ENCODE measurements at places on chromosomes 2 and 18.
A peak's percentile ranks its signal among the peaks of the same experiment; 100 is the strongest.

GRCh38 chr2:108383146-108383830 is 5.5 kb downstream of the SULT1C4 start:
- DNase-seq = no peak

- DNase-seq = no peak
Measured at GRCh38 chr2:36469106-36469477, 113.5 kb downstream of the CRIM1 start.

DNA sequence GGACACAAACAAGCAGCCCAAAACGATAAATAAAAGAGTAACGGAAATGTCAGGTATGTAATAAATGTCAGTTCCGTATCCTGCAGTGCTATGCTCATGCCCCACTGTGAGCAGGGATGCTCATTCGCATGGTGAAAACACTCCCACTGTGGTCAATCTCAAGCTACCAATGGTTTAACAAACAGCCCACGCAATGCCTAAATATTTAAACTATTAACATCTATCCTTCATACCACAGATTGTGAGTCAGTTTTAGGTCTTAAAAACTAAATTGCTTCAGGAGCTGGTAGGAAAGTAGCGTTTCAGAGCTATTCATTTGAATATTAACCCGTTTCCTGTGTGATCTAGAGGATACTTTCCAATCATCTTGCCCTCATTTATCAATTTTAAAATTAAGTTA is 207.4 kb downstream of the TCF4 start:
- no peak for DNase-seq

- DNase-seq = no peak
Measured at GRCh38 chr2:77604953-77605929, 83.1 kb upstream of the LRRTM4 start.

DNA sequence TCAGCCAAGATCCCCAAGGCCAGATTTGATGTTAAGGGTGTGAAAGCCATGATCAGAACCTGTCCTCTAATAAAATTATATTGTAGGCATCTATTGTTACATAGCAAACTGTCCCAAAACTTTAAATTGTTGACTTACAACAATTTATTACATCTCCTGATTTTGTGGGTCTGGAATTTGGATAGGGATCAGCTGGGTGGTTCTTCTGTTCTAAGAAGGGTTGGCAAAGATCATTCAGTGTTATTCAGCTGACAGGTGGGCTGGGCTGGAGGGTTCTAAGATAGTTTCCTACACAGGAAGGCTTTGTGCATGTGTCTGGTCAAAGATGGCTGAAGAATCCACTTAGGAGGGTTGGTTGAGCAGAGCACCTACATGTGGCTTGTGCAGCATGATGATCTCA is 50.0 kb downstream of the SOCS6 start:
- DNase-seq = no peak

DNA sequence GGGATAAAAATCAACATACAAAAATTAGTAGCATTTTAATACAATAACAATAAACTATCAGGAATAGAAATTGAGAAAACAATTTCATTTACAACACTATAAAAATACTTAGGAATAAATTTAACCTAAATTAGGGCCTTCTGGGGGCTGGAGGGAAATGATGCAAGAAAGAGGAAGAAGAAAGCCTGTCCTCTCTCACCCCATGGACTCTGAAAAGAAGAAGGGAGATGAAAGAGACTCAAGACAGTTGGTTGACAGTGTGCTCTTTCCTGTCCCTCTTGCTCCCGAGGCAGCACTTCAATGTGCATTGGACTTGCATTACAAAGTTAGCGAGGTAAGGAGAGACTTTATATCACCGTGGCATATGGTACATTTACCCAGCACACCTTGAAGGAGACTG is 88.5 kb downstream of the VAPA start:
- no peak for DNase-seq

DNA sequence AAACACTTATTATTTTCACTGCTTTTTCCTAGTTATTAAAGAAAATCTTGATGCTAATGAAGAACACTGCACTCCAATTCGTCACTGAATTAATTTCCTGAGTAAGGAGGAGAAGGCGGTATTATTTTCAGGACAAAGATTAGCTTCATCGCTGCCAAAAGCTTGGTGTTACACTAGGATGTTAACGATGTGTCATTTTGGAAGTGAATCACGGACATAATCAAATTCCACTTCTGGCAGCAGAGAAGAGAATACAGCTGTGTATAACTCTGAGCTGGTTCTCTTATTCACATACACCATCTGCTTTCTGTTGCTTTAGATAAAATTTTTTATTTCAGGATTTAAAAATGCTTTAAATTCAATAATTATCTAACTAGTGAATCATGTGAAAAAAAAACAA is 74.1 kb downstream of the SCG2 start:
- no peak for DNase-seq

DNA sequence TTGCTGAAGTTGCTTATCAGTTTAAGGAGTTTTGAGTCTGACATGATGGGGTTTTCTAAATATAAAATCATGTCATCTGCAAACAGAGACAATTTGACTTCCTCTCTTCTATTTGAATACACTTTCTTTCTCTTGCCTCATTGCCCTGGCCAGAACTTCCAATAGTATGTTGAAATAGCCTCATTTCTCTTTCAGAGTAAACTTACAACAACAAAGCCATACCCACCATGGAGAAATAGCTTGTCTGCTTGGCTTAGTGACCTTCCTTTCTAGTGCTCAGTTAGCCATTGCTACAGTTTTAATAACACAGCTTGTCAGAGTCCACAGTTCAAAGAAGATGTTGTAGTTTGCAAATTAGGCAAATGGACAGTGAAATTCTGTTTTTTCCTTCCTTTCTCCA is 228.0 kb downstream of the ETAA1 start:
- DNase-seq = no peak

DNA sequence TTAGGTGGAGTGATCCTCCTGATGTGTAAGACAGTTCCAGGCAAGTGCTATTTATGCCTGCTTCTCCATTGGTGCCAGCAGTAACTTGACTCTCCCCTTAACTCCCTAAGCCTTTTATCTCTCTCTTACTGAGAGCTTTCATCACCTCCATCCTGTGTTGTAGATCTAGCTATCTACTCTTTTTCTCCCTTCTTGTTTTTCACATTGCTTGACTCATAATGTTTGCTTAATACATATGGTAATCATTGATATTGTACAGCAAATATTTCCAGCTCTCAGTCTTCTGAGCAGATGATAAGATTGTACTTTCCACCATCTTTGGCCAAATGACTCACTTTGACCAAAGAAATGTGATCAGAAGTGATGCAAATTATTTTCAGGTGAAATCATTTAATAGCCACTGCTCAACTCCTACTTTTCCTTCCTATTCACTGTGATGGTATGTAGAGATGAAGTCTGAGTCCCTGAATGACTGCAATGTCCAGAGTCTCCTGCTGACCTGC is 165.0 kb downstream of the PLCL1 start:
- no peak for DNase-seq

GRCh38 chr2:68734688-68735525 is at the start of gene ARHGAP25:
Gene ARHGAP25, plus strand, starts transcription at chr2:68734811. Its CDS starts 389 bp downstream, at chr2:68735200.
- no peak for DNase-seq

- DNase-seq = no peak
Measured at GRCh38 chr2:100520224-100520623, 42.6 kb upstream of the PDCL3 start.

DNA sequence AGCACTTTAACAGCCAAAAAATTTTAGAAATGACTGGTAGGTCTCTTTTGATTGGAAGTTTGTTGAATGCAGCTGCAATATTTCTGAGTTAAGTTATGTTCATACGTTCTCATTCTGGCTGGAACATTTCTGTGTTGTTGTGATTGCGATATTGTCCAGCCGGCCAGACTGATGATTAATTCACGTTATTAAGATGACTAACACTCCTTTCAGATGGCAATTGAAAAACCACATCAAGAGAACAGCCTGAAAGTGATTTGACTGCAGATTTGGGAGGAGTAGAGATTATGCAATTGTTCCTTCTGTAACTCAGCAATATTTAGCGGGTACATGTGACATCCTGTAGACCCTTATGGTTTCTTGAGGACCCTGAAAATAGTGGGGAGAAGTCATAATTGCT is 133.7 kb downstream of the FBXO15 start:
- DNase-seq = no peak

DNA sequence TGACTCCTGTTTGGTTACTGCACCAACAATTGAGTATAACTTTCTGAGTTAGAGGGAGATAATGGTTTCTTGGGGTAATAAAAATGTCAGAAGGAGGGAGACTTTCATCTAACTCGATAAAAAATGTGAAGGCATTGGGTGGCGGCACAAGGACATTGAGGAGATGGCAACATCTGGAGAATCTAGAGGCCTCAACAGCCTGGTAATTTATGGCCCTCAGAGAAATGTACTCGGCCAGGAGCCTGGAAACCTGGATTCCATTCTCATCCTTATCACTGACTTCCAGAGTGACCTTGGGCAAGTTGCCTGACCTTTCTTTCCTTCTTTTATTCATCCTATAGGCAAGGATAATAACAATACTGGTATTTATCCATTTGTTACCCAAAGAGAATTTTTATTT is 173.5 kb upstream of the MEX3C start:
- DNase-seq = no peak

DNA sequence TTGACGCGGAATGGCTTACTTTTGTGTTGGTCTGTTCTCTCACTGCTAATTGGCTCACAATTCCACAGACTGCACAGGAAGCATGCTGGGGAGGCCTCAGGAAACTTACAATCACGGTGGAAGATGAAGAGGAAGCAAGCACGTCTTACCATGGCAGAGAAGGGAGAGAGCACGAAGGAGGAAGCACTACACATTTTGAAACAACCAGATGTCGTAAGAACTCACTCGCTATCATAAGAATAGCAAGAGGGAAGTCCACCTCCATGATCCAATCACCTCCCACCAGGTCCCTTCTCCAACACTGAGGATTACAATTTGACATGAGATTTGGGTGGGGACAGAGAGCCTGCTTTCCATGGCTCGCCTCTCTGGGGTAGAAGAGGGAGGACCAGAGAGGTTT is 106.2 kb downstream of the KCNF1 start:
- DNase-seq = no peak

DNA sequence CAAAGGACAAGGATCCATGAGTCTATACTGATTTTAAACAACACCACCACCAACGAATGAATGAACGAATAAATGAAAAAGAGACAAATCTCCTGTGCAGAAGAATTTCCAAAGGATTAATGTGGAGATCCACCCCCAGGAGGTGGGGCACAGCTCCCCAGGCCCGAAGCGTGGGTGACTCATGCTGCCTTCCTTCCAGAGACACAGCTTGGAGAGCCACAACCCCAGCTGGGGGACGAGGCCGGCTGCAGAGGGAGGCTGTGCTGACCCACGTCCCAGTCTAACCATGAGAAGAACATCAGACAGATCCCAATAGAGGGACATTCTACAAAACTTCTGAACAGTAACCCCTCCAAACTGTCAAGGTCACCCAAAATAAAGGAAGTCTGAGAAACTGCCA is 557.3 kb upstream of the SALL3 start:
- DNase-seq = no peak

DNA sequence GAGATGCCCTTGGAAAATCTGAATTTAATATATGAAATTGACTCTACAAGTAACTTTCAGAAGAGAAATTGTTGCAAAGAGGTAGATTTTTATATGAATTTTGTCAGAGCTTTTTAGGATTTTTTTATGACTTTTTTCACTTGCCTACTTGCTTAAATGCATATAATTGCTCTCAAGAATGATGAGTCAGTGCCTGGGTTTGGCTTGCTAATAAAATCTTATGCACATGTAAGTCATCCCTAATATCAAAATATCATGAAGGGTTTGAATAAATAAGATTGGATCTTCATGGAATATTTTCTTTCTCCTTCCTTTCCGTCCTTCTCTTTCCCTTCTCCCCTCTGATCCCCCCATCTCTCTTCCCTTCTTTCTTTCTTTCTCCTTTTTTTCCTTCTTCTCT is 354.1 kb downstream of the TXNL1 start:
- no peak for DNase-seq

DNA sequence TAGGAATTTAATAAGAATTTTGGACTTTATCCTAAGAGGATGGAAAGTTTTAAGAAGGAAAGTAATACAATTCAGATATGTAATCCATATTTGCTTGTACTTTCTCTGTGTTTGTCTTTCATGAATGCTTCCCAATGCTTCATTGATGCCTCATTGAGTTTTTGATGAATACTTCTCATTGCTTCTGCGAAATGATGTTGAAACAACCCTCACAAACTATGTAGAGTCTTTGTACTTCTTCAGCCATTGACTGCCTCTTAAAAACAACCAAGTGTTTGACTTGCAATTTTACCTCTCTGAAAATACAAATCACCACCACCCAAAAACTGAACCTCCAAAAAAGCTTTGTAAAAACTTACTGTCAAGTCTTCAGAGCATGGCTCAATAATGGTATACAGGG is 424.1 kb downstream of the ERBB4 start:
- no peak for DNase-seq

GRCh38 chr2:128903637-128904036 is 585.0 kb upstream of the HS6ST1 start:
- no peak for DNase-seq

GRCh38 chr2:72917138-72917876 is at the start of gene EMX1:
Gene EMX1, plus strand, starts transcription at chr2:72917519. Its CDS starts 334 bp downstream, at chr2:72917853.
- peak; percentile 29 for DNase-seq

- no peak for DNase-seq
Measured at GRCh38 chr18:75377926-75378325, 49.6 kb downstream of the SMIM21 start.

- DNase-seq = no peak
Measured at GRCh38 chr2:135245071-135245470, 193.0 kb downstream of the RAB3GAP1 start.

DNA sequence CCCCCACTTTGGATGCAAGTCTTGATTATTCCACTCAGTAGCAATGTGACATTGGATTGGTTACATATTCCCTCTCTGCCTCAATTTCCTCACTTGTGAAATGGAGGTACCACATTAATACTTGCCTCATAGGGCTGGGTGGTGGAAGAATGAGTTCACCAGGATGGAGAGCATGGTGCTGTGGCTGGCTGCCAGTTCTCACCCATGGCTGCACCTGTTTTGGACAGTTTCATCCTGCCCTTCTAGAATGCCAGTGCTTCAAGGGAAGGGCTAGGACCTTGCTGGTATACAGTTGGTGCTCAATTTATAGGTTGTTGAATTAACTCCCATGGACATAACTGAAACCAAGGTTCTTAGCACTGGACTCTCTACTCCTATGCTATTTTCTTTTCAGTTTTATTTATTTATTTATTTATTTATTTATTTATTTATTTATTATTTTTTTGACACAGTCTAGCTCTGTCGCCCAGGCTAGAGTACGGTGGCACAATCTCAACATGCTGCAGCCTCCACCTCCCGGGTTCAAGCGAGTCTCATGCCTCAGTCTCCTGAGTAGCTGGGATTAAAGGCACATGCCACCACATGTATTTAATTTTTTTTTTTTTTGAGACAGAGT is 5.3 kb upstream of the SH3RF3 start:
- DNase-seq = no peak
